ENCODE measurements at places on chromosomes 1 and 21.

DNA sequence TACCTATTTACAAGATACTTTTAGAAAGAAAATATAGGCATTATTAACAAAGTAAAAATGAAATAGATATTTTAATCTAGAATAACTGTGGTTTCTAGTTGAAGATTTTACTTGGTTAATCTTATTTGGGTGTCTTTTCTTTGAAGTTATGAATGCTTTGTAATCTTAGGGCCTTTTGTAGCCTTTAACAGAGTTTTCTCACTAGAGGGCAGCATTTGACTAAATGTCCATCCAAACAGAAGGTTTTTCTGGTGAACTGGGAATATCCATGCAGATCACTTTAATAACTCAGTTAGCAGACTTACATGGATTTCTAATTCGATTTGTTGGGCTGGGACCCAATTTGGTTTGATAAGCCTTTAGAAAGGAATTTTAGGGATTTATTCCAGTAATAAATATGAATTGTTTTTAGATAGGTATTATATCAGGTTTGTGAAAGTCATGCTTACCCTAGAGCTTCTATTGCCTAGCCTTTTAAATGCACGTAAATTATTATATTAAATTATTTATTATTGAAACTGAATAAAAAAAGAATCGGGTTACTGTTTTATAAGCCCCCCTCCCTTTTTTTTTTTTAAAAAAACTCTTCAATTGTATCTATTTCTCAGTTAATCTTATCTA, 119.7 kb downstream of the ZNF326 start:
- no peak for DNase-seq

DNA sequence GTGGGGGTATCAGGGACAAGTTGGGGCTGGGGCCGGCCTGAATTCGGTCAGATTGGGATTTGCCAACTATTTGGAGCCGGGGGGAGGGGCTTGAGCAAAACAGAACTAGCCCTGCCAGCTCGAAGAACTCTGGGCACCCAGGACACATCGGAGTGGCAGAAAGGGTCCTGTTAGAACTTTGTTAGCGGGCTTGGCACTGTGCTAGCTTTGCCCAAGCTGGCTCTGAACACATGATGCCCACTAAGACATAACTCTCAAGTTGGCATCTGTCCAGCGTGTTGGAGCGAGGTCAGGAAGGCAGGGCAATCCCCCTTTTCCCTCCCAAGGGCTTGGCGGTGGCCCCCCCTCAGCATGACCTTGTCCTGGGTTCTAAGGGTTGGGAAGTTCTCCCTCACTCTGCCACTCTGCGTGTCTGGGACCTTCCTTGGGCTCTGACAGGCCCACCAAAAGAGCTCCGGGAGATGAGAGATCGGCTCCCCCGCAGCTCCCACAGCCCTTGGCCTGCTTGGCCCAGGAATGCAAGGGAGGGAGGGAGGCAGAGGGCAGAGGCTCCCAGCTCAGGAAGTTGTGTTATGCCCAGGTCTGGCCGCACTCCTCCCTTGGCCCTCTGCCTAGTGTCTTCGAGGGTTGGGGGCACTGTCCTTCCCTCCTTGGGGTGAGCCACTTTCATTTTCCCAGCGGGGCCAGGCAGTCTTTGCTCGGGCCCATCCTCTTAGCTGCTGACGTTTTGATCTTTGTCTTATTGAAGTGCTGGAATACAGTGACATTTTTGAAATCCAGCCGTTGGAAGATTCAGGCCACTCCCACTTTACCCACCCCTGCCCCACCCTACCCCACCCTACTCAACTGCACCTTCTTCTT, 1.2 kb downstream of the LMNA start:
- DNase-seq, result no peak

- no peak for DNase-seq
Measured at GRCh38 chr1:186869526-186870228, 40.9 kb downstream of the PLA2G4A start.

DNA sequence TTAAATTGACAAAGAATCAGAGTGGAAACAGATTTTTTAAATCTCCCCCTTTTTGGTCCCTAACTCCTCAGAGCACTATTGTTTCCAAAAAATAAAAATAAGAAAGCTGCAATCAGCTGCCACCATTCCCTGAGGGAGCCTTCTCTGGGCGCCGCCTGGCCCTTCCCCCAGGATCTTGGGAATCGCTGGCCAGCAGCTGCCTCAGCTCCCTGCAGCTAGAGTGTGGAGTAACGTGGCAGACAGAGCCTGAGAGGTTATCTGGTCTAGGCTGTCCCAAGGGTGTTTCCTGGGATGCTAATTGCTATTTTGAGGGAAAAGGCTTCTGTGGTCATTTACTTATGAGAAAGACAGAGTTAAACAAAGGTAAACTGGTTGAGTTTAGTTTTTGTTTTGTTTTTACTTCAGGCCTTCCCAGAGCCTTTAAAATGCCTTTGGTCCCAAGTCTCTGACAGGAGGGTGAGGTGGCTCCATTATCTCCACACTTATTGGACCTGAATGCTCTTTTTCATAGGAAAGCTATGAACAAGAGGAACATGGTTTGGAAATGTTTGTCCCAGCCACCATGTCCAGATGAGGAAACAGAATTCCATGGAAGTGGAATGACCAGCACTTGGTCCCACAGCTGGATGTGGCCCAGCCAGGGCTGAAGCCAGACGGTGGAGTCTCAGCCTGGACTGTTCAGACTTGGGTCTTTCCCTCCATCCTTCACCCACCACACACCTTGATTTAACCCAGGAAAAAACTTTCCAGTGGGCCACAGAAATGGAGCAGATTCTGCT, 14.1 kb upstream of the KIAA1614 start:
- DNase-seq, result no peak

DNA sequence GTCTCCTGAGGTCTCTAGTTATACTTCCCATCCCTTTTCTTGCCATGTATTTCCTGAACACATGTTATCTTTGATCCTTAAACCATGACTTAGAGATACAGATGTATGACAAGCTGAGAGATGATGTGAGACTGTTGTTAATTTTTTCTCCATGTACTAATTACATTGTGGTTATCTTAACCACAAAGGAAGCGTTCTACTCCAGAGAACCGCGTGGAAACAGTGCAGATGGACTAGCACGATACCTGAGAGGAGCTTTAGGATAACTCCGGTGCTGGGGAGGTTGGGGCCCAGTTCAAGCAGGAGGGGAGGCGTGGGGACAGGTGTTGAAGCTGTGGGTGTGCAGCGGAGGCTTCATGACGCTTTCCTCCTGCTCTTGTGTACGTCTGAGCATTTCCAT, 17.5 kb downstream of the PDE9A start:
- no peak for DNase-seq

- DNase-seq, result peak; percentile 9
Measured at GRCh38 chr1:43067977-43068751, 103.9 kb downstream of the EBNA1BP2 start.

- no peak for DNase-seq
Measured at GRCh38 chr1:107975851-107976250, 10.9 kb upstream of the VAV3 start.

DNA sequence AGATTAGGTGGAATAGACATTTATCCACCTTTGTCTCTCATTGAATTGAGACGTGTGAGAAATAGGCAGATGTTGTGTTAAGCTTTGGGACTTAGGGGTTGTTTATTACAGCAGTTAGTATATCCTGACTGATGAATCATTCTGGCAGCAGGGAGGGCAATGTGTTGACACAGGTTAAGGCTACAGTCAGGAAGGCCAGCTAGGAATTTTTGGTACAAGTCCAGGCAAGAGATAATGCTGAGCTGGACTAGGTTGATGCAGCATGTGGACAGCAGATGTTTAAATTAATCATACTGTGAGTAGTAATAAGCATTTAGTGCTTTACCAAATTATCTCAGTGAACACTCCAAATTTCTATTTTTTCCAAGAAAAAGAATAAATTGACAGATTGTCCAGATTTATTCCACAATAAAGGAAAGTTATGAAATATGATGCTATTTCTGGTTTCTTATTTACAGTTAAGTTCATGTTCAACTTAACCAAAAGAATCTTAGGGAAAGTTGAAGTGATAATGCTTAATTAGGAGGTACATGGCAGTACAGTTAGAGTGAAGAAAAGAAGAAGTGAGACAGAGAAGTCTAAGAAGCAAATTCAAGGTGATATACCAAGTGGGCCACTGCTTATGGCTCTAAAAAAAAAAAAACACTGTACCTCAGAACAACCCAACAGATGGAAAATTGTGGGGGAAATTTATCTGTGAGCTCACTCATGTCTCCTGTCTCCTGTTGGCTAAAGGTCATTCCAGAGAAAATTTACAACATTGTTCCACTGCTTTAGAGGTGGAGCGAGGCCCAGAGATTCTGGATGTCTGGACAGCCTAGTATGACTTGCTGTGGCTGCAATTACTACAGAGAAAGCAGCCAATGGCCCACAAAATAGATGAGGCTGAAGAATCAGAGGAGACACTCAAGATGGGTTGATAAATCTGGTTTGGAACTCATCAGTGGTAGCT, 102.7 kb upstream of the C21orf91 start:
- no peak for DNase-seq

GRCh38 chr1:205170532-205171269, 40.8 kb downstream of the DSTYK start:
- DNase-seq, result no peak

DNA sequence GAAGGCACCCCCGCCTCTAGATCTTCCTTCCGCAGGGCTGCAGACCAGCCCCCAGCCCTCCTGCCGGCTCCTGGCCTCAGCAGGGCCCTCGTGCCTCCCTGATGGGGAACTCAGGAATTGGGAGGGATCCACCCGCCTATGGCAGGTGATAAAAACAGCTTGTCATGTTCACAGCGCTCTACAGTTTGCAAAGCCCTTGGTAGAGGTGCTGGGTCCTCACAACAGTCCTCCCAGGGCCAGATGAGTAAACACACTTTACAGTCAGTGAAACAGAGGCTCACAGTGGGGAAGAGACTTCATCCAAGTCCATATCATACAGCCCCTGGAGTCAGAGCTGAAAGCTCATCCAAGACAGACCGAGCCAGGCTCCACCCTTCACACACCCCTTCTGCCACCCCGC, 97.0 kb upstream of the IFFO2 start:
- DNase-seq, result no peak

DNA sequence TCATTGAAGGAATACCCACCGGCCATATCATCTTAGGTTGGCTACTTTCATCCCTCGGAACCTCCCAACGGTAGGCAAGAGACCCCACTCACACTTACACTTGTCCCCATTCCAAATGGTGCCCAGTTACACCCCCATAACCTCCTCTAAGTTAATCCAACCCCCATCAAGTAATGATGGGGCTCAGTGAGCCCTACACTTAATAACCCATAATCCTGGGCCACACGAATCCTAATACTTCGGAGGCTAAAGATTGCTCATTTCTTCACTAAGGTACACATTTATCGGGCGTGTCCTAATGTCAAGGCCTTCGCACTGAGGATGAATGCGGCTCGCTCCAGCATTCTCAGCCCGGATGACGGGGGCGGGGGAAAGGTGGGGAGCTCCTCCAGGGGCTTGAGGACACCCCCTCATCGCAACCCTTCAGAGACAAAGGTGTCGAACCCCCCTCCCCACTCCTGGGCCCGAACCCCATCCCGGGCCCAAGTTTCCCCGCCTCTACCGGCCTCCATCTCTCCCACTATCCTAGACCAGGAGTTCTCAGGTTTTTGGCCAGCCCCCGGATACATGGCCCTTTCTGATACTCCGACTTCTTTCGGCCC, 435 bp downstream of the ILF2 start:
- no peak for DNase-seq

- DNase-seq, result no peak
Measured at GRCh38 chr1:232435729-232436128, 194.2 kb downstream of the SIPA1L2 start.

GRCh38 chr1:31239653-31240241, at the start of gene NKAIN1:
NKAIN1 (minus strand) TSS chr1:31239887; CDS start chr1:31239547, 340 bp downstream.
- no peak for DNase-seq

DNA sequence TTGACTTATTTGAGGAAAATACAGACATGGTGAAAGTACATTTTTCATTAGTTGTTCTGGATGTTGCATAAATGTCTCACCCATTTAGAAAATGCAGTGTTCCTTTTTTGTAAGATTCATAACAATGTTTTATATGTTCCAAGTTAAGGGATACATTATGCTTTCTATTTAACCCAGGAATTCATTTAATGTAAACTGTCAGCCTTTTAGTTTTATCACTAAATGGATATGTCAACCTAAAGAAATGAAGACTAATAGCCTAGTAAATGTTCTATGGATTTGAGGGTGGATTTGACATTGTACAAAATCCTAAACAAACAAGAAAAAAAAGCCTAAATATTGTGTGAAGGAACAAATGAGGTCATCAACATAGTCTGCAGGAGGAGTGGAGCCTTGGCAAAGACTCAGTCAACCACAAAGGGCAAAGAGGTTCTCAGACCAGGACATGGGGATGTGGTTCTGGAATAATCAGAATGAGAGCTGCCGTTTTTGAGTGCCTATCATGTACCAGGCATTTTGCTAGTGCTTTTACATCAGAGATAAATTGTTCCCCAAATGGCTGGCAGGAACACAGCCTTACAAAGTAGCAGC, 8.8 kb upstream of the INSL5 start:
- DNase-seq, result no peak

GRCh38 chr1:56339786-56340465, 239.4 kb downstream of the PLPP3 start:
- DNase-seq, result no peak

DNA sequence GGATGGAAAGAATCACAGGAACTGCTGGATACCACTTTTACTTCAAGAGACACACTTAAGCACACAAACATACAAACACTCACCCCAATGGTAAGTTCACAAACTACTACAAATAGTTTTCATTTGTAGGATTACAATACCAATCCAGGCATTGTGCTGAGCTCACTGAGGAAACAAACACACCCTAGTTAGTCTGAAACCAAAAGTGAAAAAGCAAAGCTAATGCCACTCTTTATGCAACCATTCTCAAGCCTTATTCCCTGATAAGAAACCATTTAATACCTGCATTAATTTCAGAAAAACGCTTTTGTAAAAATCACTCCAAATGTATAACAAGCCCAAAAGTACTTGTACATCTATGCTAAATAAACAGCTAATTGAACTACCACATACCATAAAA, 38.3 kb downstream of the RNF115 start:
- DNase-seq, result no peak

DNA sequence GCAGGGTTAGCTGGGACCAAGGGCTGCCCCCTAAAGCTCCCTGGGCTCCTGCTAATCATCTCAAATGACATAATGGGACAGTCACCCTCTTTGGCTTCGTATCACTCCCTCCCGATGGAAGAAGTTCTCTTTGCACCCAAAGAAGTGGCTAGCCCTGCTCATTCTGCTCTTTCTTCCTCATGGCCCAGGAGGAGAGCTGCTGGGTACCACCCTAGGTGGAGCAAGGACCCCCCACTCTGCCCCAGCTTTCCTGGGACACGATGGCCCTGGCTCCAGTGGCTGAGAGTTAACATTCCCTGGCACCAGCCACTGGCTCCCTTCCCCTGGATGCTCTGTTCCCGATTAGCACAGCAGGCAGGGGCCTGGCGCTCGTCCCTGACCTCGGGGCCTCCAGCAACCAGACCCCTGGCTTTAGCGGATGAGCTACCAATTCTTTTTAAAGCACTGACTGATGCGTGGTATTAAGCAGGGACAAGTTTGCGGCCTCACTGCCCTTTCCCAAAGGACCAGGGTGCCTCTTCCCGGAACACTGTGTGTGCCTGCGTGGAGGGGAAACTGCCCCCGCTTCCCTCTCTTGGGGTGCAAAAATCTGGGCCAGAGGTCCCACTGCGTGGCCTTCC, 1.2 kb downstream of the MYOM3 start:
- DNase-seq, result no peak
